ENCODE measurements at places on chromosomes 2 and 18.

DNA sequence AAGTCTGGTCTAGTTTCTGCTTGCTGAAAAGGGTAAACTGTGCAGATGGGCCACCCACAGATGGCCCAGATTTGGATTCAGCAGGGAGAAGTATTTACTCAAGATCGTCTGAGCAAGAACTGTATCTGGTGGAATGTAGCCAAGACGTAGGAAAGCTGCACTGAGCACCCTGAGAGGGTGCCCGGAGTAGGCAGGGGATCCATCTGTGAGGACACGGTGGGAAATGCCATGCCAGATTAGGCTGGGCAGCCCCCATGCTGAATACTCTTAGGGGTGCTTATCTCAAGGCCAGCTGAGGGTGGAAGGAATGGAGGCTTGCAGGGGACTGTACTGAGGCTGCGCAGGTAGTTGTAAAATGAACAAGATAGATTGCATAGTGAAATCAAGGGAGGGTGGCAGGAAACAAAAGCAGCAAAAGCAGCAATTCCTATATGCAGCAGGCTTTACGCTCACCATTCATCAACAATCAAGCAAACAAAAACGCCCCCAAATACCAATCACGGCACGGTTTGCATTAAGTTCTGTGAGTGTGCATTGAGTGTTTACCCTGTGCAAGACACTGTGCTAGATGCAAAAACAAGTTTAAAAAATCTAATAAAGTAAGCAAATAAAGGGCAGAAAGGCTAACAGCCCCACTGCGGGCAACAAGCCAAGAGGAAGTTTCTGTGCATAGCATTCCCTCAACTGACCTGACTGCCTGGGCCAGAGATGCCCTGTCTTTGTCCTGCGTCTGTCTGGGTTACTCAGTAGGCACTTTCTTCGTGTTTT lies 32.2 kb upstream of the LPIN2 start:
- DNase-seq: peak; percentile 56

GRCh38 chr2:69221512-69221911 lies 165.5 kb downstream of the GFPT1 start:
- DNase-seq: no peak

DNA sequence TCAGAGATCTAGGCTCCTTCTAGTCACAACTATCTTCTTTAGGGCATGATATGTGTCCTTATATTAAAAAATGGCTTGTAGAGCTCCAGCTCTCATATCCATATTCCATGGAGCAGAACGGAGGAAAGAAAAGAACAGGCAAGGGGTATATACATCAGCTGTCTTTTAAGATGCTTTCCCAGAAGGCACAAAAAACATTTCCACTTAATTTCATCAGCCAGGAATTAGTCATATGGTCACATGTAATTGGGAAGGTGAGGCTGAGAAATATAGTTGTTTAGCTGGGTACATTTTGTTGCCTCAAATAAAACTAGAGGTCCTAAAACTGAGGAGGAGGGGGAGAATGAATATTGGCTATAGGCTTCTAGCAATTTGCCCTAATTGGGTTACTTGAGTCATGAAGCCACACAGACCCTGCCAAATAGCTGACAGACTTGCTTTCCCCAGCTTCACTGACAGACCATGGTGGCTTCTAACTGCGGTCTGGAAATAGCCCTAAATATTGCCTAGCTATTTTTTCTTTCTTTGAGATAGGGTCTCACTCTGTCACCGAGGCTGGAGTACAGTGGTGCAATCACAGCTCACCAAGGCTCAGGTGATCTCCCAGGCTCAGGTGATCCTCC lies 20.0 kb downstream of the MAIP1 start:
- no peak for DNase-seq

DNA sequence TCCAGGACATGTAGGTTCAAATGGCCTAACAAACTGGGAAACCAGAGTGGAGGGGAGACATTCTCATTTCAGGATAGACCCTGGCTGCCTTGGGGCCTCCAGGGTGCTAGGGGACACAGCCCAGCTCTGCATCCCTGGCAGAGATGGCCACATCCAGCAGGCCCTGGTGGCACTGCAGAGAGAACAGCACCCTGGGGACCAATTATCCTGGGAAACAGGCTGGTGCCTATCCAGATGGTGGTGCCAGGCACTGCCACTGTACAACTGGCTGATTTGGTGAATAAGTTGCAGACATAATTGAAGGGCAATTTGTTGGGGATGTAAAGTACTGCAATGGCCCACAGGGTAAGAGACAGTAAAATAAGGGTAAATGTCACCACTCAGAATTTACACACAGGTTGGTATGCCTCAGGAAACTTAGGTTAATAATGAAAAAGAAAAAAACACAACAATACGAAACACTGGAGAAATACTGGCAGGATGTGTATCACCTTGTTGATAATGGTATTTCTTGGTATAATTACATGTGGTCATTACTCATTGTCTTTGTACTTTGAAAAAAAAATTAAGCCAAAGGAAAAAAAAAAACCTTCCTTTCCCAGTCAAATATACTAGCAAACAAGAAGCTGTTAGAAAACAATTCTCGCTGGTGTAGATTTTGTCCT lies 12.8 kb upstream of the SFTPB start:
- DNase-seq: no peak

GRCh38 chr2:206256706-206257205 lies 17.7 kb upstream of the ZDBF2 start:
- DNase-seq: no peak

- DNase-seq: peak; percentile 38
Measured at GRCh38 chr2:174341995-174342685, 7.4 kb downstream of the SP9 start.

DNA sequence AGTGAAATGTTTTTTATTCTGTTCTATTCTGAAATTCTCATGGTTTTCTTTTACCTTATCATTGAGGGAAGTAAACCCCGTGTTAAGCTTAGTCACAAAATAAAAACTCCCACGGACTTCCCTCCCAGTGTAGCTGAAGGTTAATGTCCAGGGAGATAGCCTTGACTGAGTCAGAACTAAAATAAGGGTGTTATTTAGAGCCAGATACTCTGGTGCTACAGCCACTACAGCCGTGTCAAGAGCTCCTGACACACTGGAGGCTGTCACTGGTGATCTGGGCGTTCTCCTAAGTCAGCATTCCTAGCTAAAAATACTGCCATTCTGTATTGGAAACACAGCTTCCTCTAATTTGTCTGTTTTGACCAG lies 82.0 kb upstream of the RANBP2 start:
- DNase-seq: peak; percentile 54

GRCh38 chr2:74179063-74179865 lies 585 bp upstream of the MOB1A start:
- no peak for DNase-seq

DNA sequence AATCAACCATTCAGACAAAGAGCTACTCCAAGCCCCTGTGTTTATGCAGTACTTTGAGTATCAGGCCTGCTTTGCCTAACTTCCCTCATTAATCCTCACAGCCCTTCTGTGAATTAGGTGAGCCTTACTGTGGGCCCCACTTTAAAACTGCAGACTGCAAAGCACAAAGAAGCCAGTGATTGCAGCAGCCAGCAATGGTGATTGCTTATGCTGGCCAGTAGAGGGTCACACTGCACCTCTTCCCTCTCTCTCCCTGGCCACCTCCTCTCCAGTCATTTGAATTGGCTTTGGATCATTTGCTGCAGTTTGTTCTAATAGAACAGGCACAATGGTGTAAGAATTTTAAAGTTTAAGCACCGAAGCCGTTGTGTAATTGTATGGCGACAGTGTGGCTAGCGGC lies 229.9 kb downstream of the AGPS start:
- DNase-seq: no peak

DNA sequence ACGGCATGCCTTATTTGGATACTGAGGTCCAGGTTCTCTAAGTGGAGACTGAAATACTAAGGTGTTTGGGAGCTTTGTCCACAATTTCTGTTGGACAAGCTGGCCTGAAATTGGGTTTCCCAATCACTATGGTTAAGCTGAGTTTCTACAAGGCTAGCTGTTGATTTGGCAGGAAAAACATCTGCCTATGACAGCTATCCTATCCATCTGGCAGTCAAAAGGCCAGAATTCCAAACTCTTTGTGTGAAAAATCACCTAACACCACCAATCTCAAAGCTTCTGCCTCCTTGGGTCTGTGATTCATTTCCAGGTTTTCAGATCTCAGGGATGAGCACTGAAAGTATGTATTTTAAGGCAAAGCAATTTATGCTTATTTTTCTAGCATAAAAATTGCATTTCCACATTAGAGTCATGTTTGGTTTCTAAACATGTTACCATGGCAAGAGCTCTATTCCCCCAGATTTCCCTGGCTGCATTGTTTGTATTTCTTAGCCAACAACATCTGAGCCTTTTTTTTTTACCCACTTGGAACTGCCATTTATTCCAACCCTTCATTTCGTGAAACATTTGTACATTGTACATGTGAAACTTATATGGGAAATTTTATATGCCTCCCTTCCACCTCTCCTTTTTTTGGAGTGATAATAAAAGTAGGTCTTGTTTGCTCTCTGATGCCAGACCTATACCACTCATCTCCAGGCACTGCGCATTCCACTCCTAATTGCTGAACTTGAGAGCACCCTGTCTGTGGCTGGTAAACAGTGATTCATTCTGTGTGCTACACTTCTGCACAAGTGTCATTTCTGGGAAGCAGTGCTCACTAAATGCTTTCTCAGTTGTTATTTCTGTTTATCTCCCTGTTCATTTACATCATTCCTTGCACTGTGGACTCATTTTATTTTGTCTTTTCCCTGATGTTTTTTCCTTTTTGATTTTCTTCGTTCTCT lies 15.9 kb upstream of the CCDC85A start:
- DNase-seq: no peak

DNA sequence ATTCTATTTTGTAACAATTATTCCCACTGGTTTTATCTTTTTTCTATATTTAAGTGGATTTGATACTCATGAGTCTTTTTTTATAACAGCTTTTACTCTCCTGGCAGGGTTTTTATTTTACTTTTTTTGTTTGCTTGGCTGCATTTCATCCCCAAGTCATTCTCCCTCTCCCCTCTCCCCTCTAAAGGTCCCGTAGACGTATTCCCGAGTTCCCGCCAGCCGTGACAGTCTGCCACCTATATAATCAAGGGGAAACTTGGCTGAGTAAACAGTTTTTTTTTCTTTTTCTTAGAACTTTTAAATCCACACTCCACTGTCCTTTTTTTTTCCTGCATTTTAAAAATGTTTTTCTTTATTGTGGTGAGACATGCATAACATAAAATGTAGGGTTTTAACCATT lies 433.1 kb upstream of the HS6ST1 start:
- no peak for DNase-seq

GRCh38 chr2:11767779-11768178 lies 21.3 kb downstream of the LPIN1 start:
- DNase-seq: no peak

GRCh38 chr2:133842446-133842845 lies 274.2 kb upstream of the NCKAP5 start:
- DNase-seq: no peak

DNA sequence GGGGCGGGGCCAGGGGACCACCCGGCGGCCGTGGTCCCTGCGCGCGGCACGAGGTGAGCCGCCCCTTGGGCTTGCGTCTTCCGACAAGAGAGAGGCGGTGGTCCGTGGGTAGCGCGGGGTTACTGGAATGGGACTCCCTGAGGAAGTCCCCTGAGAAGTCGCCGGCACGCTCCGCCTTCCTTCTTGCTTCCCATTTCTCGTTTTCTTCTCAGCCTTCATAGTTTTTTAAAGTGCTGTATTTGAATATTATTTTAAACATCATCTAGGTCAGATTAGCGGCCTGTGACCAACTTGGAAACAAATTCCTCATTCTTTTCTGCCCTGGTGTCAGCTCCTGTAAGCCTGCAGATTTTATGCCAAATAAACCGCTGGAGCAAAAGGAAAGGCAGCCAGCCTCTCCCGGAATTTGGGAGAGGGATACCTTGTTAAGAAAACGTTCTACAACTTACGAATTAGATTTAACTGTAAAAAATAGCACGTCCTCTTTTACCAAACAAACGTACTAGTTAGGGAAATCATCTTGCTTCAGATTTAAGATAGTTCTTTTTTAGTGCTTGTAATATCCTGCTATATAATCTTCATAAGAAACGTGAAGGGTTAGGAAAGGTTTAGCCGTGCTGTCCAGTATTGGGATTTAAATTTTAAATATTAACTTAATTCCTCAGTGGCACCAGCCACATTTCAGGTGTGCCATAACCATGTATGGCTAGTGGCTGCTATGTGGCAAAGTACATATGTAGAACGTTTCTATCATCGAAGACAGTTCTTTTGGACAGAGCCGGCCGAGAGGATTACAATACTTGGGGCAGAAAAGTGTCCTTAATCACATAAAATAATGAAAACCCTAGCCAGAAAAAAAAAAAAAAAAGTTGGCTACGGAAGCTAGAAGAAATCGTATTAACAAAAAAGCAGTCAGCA lies 628 bp upstream of the PTPN2 start:
- peak; percentile 86 for DNase-seq

GRCh38 chr2:190726255-190726654 lies 77.4 kb downstream of the NAB1 start:
- DNase-seq: no peak

- no peak for DNase-seq
Measured at GRCh38 chr2:29361231-29361630, 246.0 kb downstream of the CLIP4 start.

DNA sequence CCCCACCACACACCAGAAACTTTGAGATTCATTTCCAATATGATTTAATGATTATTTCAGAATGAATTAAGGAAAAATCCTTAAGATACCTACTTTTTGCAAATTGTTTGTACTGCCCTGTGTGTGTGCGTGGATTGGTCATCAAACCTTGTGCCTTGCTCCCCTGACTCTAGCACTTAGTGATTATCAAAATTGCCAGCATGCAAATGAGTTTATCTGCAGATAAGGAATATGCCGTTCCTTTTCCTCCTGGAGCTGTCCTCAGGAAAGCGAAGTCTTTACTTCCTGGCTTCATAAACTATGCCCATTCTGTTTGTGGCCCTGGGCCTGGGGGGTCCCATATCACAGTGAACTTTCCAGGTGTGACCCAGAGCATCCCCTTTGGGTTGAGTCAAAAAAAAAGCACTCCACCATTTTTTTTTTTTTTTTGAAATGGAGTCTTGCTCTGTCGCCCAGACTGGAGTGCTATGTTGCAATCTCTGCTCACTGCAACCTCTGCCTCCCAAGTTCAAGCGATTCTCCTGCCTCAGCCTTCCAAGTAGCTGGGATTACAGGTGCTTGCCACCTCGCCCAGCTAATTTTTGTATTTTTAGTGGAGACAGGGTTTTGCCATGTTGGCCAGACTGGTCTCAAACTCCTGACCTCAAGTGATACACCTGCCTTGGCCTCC lies 11.4 kb downstream of the CHMP1B start:
- DNase-seq: no peak

DNA sequence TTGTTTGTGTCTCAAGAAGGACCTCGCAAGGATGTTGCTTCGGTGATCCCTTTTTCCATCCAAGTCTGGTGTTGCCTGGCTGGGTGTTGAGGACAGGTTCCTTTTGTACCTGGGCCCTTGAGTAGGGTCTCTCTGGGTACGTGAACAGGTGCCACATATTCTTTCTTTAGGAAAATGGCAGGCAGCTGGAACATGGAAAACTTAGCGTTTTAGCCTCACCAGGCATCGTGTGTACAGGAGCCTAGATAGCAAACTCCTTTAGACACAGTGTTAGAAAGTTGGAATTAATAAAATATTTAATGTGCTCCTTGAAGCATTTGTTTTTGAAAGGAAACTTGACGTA lies 54.3 kb upstream of the RBM44 start:
- no peak for DNase-seq

- peak; percentile 97 for DNase-seq
Measured at GRCh38 chr2:219497495-219498279, 1.0 kb upstream of the GMPPA start.

Measured in Right ventricle myocardium superior (tissue), 1 donor.